ENCODE measurements at places on chromosomes 2 and 18. TPM values are rescaled to one million over a fixed set of nuclear protein-coding genes. Genes with fewer than 3 reads are reported as not detected.
A peak's percentile ranks its signal among the peaks of the same experiment; 100 is the strongest.

TMEM169 gene
- total RNA-seq: 4.6 TPM

PTPRN gene
- total RNA-seq: not detected

DPP4 gene
- total RNA-seq: 12.6 TPM

ITGAV gene
- total RNA-seq: 8.1 TPM

FNDC4 gene
- total RNA-seq: 0.39 TPM

DNA sequence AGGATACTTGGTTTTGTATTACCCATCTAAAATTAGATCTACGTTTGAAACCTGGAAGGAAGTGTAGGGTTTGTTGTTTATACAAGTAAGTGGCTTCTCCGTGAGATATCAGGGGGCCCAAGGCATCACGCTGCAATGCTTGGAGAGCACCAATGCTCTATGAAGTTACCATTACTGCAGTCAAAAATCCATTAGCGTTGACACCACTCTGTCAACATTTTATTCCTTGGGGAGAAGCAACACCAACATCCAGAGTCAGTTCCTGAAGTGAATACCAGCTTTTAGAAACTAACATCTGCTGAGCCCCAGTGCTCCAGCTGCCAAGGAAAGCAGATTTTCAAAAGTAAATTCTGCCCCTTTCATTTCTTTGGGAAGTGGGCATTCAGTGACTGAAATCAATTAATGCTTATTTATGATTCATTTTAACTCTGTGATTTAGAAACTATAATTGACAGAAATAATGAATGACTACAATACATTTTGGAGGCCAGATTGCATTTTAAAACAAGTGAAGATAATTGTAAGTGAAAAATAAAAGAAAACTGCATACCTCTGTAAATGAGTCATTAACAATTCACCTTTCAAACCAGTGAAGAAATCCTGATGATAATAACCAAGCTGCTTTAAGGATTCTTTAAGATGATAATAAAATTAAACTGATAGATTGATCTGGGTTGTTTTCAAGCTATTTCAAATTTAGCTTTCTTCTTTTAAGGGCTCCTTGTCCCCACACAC lies 30.5 kb downstream of the LRP1B start:
- H3K4me3 ChIP-seq: no peak overlapping the region
- no peak overlapping the region for H3K27ac ChIP-seq
- no peaks in the 10 kb centered on the region for H3K36me3 ChIP-seq
- DNase-seq: no peak
- no peaks in the 10 kb centered on the region for H3K4me1 ChIP-seq
- H3K27me3 ChIP-seq: no peaks in the 10 kb centered on the region

- no peaks in the 10 kb centered on the region for H3K4me1 ChIP-seq
- no peak for DNase-seq
- no peak overlapping the region for H3K4me3 ChIP-seq
- H3K36me3 ChIP-seq: no peaks in the 10 kb centered on the region
Measured at GRCh38 chr2:238910751-238911351, 63.0 kb downstream of the TWIST2 start.

DNA sequence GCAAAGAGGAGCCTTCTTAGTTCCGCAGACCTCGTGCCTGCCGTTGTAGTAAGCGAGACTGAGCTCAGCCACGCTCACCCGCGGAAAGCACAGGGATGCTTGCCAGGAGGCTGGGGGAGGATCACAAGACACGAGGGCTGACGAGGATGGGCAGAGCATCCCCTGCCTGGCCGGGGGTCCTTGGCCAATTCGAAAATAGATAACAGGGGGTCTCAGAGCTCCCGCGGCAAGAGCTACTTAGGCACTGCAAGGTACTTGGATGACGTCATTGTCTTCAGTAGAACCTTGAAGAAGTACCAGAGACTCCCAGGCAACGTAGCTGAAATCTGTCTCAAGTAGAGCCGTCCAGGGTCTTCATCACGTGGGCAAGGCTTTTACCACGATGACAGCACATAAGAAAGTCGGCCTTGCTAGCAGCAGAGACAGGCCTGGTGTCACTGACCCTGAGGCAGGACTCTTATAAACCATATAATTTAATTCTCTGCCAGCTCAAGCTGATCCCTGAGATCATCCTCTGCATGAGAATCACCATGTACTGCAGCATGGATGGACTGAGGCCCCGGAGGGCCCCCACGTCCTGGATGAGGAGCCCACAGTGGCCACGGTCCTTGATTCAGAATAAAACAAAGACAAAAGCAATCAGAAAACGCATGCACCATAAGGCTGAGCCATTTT lies 81.9 kb downstream of the TMEM18 start:
- H3K4me1 ChIP-seq: no peaks in the 10 kb centered on the region
- no peaks in the 10 kb centered on the region for H3K27me3 ChIP-seq
- DNase-seq: no peak
- no peak overlapping the region for H3K4me3 ChIP-seq

DNA sequence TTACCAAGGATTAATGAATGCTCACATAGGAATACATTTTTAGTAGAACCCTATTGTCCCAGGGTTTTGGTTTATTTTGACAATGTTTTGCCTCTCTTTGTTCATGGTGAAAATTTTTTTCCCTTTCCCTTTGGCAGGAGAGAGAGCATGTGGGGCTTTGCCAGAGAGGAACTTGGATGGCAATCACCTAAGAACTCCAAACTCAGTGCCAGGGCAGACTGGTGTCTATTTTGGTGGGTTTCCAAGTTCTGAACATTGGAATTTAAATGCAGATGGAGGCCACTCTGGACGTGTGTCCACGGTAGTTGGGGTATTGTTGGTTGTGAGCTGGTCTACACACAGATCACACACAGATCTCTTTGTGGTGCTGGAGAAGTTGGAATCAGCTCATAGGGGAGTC lies 2091.1 kb upstream of the PIK3C3 start:
- H3K4me1 ChIP-seq: no peaks in the 10 kb centered on the region
- no peaks in the 10 kb centered on the region for H3K36me3 ChIP-seq
- no peak overlapping the region for H3K4me3 ChIP-seq
- no peaks in the 10 kb centered on the region for H3K27me3 ChIP-seq
- no peak for DNase-seq

DNA sequence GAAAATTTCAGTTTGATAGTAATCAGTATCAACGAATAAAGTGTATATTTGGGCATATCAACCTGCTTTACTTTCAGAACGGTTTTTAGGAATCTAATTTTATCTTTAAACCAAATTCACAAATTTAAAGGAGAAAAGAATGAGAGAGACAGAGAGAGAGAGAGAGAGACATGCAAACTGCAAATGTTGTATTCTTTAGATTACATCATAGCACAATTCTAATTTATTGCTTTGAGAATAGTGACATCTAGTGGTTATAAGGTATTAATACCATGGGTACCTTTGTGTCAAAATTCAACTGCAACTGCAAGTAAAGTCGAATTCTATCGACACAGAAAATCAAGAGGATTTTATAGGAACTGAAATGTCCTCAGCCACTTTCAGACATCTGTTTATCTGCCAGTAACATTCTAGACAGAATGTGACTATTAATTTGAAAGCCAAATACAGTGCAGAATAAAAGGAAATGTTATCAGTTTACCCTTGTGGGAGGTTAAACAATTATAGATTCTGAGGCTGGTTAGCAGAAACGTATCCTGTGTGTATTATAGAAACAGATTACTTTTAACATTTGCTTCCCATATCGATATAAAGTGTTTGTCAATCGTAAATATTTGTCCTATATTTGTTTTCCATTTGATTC lies 529.8 kb upstream of the VRK2 start:
- H3K36me3 ChIP-seq: no peaks in the 10 kb centered on the region
- no peak overlapping the region for H3K4me3 ChIP-seq
- no peak overlapping the region for H3K27ac ChIP-seq
- no peaks in the 10 kb centered on the region for H3K27me3 ChIP-seq
- H3K4me1 ChIP-seq: no peaks in the 10 kb centered on the region
- peak; percentile 41 for DNase-seq

- H3K4me1 ChIP-seq: no peaks in the 10 kb centered on the region
- no peaks in the 10 kb centered on the region for H3K36me3 ChIP-seq
- H3K27ac ChIP-seq: no peak overlapping the region
- H3K27me3 ChIP-seq: no peaks in the 10 kb centered on the region
Measured at GRCh38 chr2:70322518-70322917, 20.7 kb upstream of the FAM136A start.

DNA sequence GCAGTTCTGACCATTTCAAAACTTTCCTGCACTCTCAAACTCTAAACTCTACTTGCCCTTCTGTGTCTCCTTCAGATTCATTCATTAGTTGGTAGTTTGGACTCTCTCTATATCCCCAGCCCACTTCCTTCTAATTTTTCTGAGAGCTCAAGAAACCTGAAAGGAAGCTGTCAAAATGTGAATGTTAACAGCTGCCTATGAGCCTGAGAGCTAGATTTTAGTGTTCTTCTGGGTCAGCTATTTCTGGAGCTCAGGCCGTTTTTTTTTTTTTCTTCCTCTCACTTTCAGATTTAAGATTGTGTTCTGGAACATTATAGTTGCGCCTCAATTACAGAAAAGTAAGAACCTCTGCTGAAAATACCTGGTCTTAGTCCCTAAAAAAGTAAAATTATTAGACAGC lies 73.1 kb downstream of the RTN4 start:
- no peak overlapping the region for H3K27ac ChIP-seq
- H3K4me3 ChIP-seq: no peak overlapping the region
- DNase-seq: no peak
- peaks cover 11% of the 10 kb centered on the region for H3K4me1 ChIP-seq

- peaks cover 18% of the 10 kb centered on the region for H3K4me1 ChIP-seq
- H3K36me3 ChIP-seq: no peaks in the 10 kb centered on the region
- no peak overlapping the region for H3K4me3 ChIP-seq
- no peaks in the 10 kb centered on the region for H3K27me3 ChIP-seq
- DNase-seq: no peak
Measured at GRCh38 chr2:64915510-64915900, 73.7 kb upstream of the SLC1A4 start.

- H3K36me3 ChIP-seq: no peaks in the 10 kb centered on the region
- H3K27ac ChIP-seq: peak overlapping the region; percentile 66
- DNase-seq: peak; percentile 8
- H3K27me3 ChIP-seq: no peaks in the 10 kb centered on the region
- H3K4me1 ChIP-seq: peaks cover 25% of the 10 kb centered on the region
- H3K4me3 ChIP-seq: peak overlapping the region; percentile 93
Measured at GRCh38 chr2:37156071-37156856, 516 bp downstream of the EIF2AK2 start.

- H3K4me1 ChIP-seq: no peaks in the 10 kb centered on the region
- H3K27ac ChIP-seq: no peak overlapping the region
- H3K4me3 ChIP-seq: no peak overlapping the region
- no peaks in the 10 kb centered on the region for H3K27me3 ChIP-seq
Measured at GRCh38 chr18:79720359-79720733, 40.7 kb downstream of the CTDP1 start.

All from CD4-positive, CD25-positive, alpha-beta regulatory T cell (primary cell).